Activated CD4-positive, alpha-beta T cell treated with anti-CD3 and anti-CD28 coated beads, Interleukin-2, Interleukin-4, amounts not matched to agents 100 ng/mL and 50 ng/mL, durations not matched to agents 16 hours and 8 hours (primary cell): ENCODE measurements at places on chromosomes 13 and 19.

DNA sequence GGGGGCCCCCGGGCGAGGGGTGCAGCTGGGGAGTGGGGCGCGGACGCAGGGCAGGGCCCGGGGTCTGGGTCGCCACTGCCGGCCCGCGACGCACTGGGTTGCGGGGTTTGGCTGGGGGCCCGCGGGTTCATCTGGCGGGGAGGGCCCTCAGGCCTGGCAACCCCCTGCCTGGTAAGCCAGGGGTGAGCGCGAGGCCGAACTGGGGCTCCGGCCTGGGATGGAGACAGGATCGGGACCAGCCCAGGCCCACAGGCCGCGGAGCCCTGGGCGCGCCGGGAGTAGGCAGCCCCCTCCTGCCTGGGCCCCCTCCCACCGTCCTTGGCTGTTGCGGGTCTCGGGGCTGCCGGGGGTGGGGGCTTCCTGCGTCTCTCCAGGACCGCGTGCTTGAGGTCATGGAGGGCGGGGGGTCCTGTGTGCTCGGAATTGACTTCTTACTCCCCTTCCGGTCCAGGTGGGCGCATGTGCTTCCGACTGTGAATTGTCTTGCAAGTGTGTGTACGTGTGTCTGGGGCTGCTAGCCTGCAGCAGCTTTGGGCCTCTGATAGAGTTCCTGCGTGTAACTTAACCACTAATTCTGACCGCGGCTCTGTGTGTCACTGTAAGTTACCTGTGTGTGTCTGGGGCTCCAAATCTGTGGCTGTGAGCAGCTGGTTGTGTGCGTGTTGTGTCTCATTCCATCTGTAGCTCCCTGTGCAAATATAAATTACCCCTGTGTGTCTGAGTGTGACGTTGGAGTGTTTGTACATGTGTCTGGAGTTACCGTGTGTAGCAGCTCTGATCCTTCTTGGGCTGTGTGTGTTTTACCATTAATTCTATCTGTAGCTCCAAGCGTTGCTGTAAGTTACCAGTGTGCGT, 751 bp downstream of the GRAMD1A start:
- peak; percentile 57 for DNase-seq

GRCh38 chr19:13969897-13970296, 17.6 kb downstream of the DCAF15 start:
- DNase-seq, result no peak

GRCh38 chr13:110914081-110914330, 863 bp downstream of the ANKRD10 start:
- DNase-seq, result no peak

DNA sequence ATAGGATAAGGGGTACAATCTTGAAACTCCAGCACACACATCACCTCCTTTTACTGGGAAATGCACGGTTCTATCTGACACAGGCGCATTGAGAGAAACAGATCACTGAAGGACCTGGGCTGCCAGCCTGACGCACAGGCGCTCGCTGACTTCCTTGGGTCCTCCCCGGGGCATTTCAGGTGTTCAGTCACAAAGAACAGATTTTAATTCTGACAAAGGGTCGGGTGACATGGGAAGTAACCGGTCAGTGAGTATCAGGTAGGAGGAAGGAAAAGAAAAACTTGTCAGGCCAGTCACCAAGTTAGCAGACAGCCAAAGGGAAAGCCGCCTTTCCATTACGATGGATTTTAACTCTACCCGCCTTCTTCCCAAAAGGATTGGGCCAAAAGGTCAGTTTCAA, 39.6 kb downstream of the INSR start:
- no peak for DNase-seq

DNA sequence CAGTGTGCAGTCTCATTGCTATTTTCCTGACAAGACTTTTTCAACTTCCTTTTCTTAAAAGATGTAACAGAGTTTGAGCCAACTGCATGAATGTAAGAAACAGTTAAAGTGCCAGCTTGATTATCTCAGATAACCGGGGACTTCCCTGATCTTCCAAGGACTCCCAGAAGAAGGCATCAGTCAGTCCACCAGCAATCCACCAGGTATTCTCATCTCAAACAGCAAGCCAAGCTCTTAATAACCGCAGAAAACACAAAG, 350.1 kb downstream of the LIG4 start:
- no peak for DNase-seq

- peak; percentile 86 for DNase-seq
Observed at GRCh38 chr19:34171539-34171876, 796 bp upstream of the LSM14A start.

GRCh38 chr13:27997904-27998522, 9.5 kb upstream of the URAD start:
- DNase-seq, result peak; percentile 28

- no peak for DNase-seq
Observed at GRCh38 chr19:57682226-57682766, 519 bp downstream of the ZNF551 start.
